ENCODE measurements at places on chromosomes 6 and 20.

DNA sequence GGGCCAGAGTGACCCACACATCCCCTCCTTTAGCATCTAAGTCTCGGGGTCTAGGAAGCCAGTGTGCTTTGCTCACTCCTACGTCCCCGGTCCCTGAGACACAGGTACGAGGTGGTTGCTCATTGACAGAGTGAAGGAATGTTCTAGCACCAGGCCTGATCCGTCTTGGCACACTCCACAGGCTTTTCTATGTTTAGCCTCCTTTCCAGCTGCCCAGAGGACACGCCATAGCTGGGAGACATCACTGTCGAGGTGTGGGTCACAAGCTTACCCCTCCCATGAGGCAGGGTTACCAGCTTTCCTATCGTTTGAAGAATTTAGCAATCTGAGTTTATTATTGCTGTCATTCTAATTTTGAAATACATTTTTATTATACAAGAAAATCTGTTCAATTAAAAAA, 30.4 kb upstream of the IER3 start:
- DNase-seq, result no peak

GRCh38 chr6:170258407-170258806, 32.5 kb downstream of the DLL1 start:
- DNase-seq, result no peak

- no peak for DNase-seq
Measured at GRCh38 chr6:119162134-119162775, 83.8 kb upstream of the FAM184A start.

- DNase-seq, result no peak
Measured at GRCh38 chr20:45911486-45912343, at the start of gene PLTP. Gene PLTP (minus strand): TSS chr20:45912155. CDS start chr20:45911452, 703 bp downstream.

DNA sequence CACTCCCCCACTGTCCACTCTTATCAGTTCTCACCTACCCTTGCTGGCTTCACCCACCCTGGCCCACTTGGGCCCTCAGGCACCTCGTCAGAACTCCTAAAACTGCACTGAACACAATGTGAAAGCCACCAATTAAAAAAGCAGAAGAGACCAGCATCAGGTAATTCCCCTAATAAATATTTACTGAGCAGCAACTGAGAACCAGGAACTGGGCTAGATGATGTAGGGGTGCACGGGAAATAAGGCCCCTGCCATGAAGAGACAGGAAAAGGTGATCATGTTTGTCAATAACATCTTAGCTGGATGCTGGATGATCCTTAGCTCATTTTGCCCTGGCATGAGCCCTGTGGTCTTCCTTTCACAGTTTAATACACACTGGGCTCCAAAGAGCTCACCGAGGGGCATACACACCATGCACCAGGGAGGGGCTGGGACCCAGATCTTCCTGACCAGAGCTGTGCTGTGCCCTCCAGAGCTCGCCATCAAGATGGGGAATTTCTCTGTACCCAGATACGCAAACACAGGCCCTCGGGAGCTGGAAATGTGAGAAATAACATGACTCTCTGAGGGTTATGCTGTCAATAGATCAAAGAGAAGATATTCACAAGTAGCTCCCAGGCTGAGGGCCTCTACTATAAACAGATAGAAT, 113.6 kb upstream of the SLC22A16 start:
- DNase-seq, result no peak

Measured in NCI-H1930 (cell line).